Panc1 (cell line): ENCODE measurements at places on chromosomes 2 and 18. TPM values are rescaled to one million over a fixed set of nuclear protein-coding genes. Genes with fewer than 3 reads are reported as not detected.

Gene NT5DC4
- not detected for total RNA-seq

Gene SRD5A2
- total RNA-seq = not detected

Gene IL36RN
- not detected for total RNA-seq

Gene ALPP
- 7.3 TPM for total RNA-seq

Gene CDK15
- 4.8 TPM for total RNA-seq
